GM10248 (cell line): ENCODE measurements at places on chromosomes 7 and 10.

- no peak for DNase-seq
Measured at GRCh38 chr7:30145426-30145970, 10.7 kb downstream of the MTURN start.

DNA sequence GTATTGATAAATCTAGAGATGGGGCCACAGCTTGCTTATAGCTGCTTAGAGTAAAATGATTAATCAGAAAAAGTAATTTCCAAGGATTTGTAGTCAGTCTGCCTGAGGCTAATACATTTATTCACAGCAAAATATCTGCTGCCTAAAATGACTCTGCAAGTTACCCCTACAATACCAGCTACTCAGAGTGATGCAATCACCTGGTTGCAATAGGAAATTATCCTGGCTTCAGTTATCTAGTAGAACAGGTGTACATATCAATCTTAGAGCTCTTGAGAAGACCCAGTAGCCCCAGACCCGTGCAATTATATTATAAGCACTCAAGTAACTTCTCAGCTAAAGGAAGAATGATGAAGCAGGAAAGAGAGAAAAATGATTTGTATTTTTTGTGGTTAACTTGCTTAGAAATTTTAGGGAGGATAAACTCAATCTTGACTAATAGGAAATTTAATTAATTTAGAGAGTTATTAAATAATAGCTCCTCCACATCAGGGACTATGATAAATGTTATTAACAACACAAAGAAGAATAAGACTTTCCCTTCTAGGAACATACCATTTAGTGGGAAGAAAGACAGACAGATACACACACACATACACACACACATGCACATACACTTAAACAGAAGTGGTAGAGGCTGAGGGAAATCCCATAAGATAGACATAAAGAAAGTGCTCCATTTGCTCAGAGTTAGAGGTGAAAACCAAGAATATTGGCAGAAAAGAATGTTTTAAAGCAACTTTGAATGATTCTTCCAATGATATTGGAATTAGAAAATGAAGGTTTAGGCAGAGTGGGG, 140.4 kb upstream of the PRSS1 start:
- DNase-seq: no peak

DNA sequence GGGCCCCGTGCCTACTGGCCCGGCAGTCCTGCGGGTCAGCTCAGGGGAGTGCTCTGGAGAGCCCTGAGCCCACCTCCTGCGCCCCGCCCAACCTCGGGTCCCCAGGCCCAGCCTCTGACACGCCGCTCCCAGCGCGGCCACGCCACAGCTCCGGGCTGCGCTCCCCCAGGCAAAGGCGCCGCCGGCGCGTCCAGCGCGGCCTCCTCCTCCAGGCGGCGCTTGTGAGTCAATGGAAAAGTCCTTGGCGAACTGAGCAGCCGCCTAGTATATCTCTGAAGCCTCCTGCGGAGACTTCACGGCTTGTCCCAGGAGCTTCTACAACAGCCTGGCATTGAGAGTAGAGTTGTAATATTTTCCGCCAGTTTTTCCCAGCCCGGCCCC, 29.5 kb upstream of the BMS1 start:
- peak; percentile 56 for DNase-seq

GRCh38 chr7:39621261-39621660, 2.1 kb upstream of the RALA start:
- no peak for DNase-seq

- no peak for DNase-seq
Measured at GRCh38 chr10:124547647-124548168, 86.1 kb downstream of the LHPP start.

GRCh38 chr10:77823811-77824542, 102.6 kb downstream of the DLG5 start:
- DNase-seq: no peak
